ENCODE measurements at places on chromosomes 3 and 15.

DNA sequence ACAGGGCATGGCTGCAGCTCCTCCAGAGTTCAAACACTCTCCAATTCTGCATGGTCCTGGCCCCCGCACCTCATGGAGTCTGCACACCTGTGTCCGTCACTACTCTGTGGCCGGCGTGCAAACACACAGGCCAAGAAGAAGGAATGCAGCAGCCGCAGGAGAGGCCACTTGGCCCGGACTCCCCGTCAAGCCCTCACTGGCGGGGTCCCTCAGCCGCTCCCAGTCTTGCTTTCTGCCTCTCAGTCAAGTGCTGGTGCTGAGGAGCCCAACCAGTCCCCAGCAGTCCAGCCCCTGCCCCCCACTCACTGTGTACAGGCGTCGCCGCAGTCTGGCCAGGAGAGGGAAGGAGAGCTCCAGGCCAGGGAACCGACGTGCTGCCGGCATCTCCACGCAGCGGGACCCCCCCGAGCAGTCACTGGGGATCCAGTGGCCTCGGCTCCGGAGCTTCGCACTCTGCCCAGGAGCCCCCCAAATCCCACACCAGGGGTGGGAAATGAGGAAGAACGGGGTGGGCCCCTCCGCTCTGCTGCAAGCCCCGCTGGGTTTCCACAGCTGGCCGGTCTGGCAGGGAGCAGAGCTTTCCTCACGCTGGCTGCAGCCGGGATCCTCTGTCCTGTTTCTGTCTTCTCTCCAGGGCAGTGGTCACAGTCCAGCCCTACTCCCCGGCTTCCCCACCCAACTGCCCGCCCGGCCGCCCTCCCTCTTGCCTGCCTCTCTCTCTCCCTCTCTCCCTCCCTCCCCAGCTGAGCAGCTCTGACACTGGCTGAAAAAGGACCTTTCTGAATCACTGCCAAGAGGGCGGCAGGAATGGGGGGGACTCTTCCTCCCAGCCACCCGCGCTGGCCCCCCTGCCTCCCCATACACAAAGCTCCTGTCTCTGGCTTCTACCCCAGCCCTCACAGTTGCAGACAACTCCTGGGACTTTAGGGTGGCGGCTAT, 16.0 kb downstream of the TNK2 start:
- DNase-seq: no peak

DNA sequence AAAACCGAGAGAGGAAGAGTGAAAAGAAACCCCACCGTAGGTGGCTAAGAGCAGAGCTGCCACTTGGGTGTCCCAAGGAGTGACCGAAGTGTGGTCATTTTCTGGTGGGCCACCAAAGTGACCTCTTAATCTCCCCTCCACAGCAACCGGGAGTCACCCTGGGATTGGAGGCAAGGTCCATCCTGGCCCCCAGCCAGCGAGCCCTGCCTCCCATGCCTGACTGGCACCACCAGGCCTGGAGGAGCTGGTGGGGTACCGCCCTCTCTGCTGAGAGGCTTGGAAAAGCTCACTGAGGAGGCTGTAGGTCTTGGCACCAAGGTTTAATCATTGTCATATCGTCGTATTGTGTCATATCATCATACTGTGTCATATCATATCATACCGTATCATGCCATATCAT, 74.0 kb upstream of the TRPM1 start:
- no peak for DNase-seq

DNA sequence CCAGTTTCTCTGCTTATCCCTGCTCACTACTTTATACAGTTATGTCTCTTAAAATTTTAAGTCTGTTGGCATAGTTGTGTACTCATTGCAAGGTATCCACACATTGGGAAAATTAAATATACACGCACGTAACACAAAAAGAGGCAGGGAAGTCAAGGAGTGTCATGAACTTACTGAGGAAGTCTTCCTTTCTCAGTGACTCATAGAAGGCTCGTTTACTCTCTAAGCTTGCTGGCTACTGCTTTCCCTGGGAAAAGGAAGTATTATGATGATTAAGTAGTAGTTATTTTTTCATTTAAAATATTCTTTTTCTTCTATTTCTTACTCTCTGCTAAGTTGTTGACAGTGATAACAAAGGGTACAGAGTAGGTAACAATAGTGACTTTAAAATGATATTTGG, 287.3 kb downstream of the UBE2E2 start:
- no peak for DNase-seq

GRCh38 chr3:184300378-184300720, 1.3 kb downstream of the PSMD2 start:
- no peak for DNase-seq

GRCh38 chr3:79015854-79016253, 751.9 kb downstream of the ROBO1 start:
- DNase-seq: no peak

- no peak for DNase-seq
These were observed 9.4 kb upstream of the TM6SF1 start for GRCh38 chr15:83098079-83098478.

GRCh38 chr3:13881536-13882410, 1.9 kb upstream of the WNT7A start:
- DNase-seq: no peak

DNA sequence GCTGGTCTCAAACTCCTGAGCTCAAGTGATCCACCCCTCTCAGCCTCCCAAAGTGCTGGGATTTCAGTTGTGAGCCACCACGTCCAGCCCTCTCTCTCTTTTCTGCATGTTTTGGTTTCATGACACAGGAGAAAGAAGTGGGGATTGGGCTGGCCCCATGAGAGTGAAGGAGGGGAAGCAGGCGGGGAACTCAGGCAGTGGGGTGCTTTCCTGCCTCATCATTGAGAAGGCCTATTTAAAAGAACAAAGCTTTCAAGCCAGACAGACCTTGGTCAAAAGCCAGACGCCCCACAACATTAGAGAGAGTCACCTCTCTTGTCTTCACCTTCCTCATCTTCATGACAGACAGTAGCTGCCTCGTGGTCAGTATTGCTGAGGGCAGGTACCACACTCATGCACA, 15.9 kb downstream of the PSTPIP1 start:
- no peak for DNase-seq

DNA sequence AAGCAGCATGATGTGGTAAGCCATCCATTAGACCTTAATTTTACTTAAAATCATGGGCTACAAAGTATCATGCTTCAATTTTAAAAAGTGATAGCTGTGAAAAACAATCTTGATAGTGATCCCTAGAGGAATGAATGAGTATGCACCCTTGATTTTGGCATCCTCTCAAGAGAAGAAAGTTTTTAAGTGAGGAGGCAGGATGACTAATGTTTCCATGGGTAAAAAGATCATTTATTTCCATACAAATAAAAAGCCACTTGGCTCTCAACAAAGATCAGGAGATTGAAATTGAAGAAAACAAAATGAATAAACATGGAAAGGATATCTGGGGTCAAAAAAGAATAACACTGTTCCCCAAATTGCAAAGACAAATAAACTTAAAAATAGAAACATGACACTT, 305.4 kb downstream of the MEX3B start:
- DNase-seq: no peak
